ENCODE measurements at places on chromosomes 13 and 19. TPM values are rescaled to one million over a fixed set of nuclear protein-coding genes. Genes with fewer than 3 reads are reported as not detected.

Gene DAND5
- not detected for total RNA-seq

DNA sequence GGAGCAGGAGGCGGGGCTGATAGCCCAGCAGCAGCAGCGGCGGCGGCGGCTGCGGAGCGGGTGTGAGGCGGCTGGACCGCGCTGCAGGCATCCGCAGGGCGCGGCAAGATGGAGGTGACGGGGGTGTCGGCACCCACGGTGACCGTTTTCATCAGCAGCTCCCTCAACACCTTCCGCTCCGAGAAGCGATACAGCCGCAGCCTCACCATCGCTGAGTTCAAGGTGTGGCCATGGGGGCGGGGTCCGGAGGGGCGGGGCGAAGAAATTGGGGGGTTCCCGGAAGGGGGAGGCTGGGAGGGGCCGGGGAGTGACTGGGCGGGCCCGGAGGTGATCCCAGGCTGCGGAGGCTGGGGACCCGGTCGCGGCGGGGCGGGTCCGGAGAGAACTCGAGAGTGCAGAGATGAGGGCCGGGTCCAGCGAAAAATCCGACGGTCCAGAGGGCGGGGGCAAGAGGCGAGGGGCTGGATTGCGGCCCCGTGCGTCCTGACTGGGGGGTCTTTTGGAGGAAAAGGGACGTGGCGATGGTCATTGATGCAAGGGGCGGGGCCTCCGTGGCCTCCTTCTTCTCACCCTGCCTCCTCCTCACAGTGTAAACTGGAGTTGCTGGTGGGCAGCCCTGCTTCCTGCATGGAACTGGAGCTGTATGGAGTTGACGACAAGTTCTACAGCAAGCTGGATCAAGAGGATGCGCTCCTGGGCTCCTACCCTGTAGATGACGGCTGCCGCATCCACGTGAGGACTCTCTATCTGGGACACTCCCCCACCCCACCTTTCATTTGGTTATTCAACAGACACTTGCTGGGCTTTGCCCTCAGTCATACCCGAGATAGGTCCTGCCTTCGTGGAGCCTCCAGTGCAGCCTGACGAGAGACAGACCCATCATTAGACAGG lies at the start of gene TBCB:
Gene TBCB (plus strand): TSS at position 16 of the 891 bp plus-strand sequence. CDS start 93 bp downstream, at position 109.
- DNase-seq, result peak; percentile 95

DNA sequence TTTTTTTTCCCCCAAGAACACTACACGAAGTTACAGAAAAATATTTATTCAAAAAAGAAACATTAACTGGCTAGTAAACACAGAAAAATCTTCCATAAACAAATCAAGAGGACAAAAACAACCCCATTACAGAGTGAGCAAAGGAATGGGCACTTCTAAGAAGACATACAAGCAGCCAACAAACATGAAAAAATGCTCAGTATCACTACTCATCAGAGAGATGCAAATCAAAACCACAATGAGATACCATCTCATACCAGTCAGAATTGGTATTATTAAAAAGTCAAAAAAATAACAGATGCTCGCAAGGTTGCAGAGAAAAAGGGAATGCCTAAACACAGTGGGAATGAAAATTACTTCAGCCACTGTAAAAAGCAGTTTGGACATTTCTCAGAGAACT lies 131.7 kb downstream of the UGGT2 start:
- no peak for DNase-seq

DNA sequence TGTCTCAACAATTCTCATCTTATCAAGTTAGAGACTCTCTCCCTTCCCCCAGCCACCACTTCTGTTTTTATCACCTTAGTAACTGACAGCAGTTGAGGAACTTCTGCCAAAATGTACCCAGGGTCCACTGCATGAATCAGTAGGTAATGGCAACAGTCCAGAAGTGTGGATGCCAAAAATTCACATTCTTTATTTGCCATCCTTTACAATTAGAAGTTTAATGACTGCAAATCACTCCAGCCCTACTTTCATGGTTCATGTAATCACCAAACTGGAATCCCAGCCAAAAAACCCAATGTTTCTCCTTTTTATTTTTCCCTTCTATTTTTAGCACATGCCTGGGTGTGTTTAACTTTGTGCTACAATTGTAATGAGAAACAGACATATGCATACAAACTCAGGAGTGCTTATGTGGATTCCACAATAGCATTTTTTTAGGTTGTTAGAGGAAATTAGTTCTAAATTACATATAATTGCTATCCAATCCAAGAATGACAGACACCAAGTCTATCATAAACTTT lies 243.5 kb downstream of the RGCC start:
- DNase-seq, result no peak

Gene KL
- 4.4 TPM for total RNA-seq

GRCh38 chr13:112003396-112003795 lies 63.6 kb upstream of the SOX1 start:
- no peak for DNase-seq

Gene ZNF699
- 3.6 TPM for total RNA-seq

GRCh38 chr13:48735571-48735970 lies 81.8 kb downstream of the CYSLTR2 start:
- no peak for DNase-seq

DNA sequence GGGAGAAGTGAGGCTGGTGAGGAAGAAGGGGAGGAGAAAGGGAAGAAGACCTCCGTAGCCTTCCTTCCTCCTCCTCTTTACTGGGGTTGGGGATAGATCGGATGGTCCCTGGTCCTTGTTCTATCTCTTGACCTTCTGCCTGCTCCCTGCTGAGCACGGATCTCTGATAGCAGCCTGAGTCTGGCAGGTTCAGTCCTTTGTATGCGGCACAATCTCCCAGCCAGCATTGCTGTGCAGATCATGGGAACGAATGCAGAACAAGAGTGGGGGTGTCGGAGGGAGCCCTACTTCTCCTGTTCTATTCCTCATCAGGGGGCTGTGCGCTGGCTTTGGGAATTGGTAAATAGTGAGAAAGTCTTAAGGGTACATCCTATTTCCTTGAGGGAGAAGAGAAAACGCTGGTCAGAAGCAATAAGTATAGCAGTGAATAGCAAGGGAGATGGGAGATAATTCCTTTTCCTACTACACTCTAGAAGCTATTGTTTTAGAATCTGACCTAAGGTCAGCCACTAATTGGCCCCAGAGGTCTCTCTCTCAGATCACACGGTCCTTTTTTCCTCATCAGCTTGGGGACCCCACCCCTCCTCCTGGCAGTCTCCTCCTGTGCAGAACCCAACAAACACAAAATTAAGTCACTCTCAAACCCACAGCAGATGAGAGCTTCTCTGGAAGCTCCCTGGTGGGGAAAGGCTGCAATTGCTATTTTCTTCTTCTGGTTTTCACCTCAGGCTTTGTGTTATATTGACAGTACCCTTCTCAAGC lies 41.0 kb downstream of the KL start:
- no peak for DNase-seq
